Left lobe of liver (tissue), 2 donors: ENCODE measurements at places on chromosomes 16 and 17.

DNA sequence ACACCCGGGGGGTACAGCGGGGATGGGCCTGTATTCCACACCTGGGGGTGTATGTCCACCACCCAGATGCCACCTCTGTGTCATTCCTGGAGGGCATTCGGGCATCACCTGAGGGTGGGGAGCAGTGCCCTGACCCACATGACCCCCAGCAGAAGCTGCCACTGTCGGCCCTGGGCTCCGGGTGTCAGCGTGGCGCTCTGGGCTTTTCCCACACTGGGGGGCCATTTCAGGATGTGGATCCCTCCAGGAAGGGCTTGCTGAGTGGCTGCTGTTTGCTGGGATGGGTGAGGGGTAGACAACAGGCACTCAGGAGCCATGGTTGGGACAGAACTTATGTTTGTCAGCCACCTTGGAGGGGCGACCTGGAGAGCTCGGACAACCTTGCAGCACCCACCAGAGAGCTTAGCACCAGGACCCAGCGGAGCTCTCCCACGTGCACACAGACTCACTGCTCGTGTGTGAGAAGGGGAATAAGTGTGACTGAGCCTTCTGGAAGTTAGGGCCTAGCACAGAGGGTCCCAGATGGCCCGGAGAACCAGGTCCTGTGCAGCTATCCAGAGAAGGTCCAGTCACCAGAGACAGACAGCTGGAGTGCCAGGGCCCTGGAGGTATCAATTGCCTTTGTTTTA lies 102.7 kb downstream of the METRNL start:
- peak; percentile 28 for DNase-seq

DNA sequence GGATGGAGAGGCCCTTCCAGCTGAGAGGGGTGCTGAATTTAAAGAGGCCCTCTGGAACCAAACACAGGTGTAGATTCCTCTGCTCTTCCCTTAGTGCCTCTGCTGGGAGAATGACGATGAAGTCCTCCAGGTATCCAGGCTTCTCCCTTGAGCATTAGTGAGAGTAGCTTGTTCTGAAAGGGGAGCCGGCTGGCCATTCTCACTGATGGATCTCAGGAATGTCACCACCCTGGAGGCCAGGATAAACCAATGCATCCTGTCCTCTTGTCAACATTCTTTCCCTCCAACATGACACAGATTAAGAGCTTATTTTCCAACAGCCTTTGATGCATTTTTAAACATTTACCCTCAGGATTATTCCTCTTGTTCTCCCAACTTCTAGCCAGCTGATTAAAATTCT lies 325.5 kb downstream of the CA10 start:
- DNase-seq, result no peak

DNA sequence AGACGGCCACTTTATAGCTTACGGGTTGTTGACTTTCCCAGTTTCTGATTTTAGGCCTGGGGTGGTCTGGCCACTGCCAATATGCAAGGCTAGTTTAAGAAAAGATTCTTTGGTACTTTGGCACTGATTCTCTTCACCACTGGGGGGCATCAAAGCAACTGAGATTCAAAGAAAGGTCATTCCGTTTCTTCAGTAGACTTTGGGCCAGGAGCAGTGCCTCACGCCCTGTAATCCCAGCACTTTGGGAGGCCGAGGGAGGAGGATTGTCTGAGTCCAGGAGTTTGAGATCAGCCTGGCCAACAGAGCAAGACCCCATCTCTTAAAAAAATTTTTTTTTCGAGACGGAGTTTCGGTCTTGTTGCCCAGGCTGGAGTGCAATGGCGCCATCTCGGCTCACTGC lies 53.0 kb downstream of the RPA1 start:
- no peak for DNase-seq

GRCh38 chr17:43439041-43439440 lies 40.2 kb downstream of the ARL4D start:
- no peak for DNase-seq

- DNase-seq, result peak; percentile 16
Measured at GRCh38 chr17:31062346-31062745, 32.4 kb upstream of the NF1 start.

DNA sequence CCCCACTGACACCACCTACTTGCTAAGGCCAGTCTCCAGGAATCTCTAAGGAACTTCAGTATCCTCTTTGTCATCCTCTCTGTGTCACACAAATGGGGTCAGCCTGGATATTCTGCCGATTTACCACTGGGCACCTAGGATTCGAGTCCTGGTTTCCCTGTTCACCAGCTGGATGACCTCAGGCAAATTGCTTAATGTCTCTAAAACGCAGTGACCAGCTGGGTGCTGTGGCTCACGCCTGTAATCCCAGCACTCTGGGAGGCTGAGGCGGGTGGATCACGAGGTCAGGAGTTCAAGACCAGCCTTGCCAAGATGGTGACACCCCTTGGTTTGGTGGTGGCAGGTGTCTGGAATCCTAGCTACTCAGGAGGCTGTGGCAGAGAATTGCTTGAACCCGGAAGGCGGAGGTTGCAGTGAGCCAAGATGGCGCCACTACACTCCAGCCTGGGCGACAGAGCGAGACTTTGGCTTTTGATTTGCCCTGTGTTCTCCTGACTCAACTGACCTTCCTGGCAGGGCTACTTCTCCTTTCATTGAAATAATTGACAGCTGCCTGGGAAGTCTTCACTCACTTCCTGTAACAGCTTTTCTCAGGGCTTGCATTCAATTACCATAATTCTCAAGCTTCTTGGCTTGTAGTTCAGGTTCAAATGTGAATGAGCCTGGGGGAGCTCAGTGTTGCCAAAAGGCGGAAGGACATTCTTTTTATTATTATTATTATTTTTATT lies 15.4 kb downstream of the SYCE1L start:
- DNase-seq, result no peak
